ENCODE measurements at places on chromosomes 6 and 20.

DNA sequence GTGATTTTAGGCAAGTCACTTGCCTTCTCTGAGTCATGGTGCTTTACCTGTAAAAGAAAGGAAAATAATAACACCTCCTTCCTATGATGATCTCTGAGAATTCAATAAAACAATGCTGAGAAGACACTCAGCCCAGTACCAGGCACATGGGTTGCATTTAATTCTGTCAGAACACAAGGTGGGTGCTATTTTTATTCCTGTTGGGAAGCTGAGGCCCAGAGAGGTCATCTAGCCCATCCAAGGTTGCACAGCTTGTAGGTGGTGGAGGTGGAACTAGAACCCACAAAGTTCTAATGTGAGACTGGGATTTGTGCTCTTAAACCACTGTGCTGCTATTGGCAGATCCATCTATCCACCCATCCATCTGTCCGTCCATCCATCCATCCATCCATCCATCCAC is 39.6 kb upstream of the PTGIS start:
- no peak for DNase-seq

DNA sequence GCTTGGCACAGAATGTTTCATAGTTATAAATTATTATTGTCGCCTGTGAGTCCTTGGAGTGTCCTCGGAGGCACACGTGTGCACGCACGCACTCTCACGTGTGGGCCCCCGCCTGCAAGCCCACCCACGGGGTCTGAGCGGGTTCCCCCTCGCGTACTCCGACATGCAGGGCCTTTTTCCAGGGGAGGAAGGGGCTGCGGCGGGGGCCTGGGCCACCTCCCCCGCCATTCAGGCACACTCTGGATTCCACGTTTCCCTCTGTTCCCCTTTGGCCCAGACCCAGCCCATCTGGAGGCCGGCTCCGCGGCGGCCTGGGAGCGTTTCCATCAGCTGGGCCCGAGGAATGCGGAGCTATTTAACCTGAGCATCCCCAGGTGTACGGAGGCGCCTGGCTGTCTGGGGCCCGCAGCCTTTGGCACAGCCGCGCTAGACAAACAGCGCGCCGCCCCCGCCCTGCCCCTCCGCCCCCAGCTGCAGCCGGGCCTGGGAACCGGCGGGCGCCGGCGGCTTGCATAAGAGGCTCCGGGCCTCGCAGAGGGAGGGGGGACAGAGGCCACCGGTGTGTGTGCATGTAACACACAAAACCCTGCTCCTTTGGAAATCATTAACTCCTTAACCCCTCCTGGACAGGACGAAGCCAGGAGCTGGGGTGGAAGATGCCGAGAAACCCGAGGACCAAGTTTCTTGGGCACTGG is 3.3 kb downstream of the ID1 start:
- DNase-seq: no peak

DNA sequence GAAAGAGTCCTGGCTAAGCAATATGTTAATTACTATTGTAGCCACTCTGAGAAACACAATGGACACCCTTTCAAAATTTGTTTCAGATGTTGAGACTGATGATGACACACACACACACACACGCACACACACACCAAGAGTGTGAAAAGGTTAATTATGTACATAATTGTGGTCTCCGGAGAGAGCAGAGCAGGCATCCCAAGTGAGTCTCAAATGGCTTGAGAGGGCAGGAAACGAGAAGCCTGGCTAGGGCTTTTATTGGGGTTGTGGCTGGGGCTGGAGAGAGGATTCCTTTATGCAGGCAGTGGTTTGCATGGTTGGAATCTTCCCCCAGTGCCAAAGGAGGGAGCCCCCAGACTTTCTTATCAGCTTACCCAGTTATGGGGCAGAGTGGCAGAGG is 38.2 kb upstream of the NKX2-4 start:
- DNase-seq: no peak

DNA sequence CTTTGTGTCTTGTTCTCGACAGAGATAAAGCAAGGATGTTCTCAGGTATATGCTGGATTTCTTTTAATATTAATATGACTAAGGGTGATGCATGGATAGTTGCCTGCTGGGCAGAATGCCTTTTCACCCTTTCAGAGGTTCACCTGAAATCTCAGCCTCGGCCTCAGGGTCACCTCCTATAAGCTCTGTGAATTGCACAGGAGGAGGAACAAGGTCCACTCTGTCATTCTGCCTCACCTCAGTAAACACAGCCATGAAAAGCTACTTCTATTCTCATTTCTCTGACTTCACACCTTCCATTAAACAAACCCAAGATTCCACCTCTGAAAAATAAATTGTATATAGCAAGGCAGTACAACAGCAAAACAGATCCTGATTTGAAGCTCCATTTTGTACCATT is 38.1 kb upstream of the AIG1 start:
- DNase-seq: no peak

DNA sequence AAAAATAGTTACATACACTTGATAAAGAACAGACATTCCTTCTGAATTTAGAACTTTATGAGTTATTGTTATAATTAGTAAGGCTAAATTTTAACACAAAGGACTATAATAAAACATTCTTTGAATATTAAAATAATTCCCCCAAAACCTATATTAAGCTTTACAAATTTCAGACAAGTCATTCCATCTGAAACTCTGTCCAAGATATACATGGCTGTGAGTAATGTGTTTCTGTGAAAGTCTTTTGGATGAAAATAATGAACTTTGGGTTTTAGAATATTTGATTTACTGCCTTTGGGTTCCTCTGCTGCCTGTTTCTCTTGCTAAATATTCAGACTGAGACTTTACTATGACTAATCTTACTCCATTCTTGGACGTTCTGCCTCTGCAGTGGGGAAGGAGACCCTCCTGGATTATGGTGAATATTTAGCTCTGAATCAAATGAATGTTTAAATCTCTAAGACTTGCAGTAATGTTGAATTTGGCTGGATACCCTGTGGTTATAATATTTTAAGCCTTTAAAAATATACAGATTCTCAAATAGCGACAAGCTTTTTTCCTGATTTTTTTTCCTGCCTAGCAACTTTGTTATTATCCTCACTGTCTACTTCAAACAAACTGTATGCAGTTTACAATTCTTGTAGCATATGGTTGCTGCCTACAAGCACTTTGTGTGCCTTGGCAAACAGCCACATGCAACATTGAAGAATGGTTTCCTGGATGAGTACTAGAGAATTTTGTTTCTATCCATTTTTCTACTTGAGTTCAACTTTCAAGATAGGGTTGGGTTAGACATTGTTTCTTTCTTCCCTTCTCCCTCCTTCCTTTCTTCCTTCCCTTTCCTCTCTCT is 51.4 kb downstream of the TXLNB start:
- peak; percentile 8 for DNase-seq

DNA sequence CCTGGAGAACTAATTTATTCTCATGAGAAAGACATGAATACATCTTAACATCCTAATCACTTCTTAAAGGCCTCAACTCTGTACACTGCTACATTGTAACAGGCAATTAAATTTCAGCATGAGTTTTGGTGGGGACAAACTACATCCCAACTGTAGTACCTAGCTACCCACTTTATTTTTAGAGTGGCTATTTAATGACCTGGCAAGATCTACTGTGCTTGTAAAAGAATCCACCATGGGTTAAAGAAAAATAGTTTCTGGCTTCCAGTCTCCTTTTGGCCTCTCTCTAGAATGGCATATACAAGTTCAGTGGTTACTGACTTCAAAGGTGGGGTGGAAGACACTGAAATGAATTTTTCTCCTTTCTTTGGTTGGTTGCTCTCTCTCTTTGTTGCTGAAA is 193.9 kb downstream of the ESR1 start:
- no peak for DNase-seq

GRCh38 chr6:157096105-157096504 is 227.2 kb downstream of the TMEM242 start:
- no peak for DNase-seq

DNA sequence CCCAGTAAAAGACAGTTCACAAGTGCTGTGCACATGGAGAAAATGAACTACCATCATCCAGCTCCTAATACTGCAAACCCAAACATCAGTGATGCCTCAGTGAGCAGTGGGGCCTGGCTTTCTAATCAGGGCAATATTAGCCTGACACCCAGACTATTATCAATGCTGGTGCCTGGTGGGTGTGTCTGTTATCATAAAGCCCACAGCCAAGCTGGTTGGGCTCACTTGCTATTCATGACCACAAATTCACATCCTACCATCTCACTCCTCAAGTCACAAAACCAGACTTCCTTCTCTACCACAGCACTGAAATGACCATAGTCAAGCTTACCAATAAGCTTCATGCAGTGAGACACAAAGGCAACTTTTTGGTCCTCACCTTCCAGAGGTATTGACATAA is 180.8 kb upstream of the PLN start:
- DNase-seq: no peak

DNA sequence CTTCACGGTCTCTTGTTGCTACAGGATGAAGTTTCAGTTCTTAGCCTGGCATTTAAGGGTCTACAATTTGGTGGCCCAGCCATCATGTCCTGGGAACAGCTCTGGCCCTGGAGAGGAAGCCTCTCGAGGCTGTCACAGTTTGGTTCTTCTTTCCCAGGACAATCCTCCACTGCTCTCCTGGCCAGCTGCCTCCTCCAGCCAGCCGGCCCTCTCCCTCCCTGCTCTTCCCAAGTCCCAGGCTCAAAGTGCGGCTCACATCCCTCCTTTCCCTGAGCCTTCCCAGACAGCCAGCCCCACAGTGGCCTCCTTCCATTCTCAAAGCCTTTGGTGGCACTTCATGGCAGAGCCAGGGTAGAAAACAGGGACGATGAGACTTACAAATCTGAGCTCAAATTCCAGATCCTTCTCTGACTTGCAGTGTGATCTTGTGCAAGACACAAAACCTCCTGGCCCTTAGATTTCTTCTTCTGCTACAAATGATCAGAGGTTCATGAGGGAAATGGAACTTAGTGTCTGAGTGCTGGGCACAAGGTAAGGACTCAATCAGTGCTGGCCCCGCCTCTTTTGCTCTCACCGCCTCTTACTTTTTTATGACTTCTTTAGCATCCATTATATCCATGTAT is 223.8 kb upstream of the ECI2 start:
- DNase-seq: no peak

DNA sequence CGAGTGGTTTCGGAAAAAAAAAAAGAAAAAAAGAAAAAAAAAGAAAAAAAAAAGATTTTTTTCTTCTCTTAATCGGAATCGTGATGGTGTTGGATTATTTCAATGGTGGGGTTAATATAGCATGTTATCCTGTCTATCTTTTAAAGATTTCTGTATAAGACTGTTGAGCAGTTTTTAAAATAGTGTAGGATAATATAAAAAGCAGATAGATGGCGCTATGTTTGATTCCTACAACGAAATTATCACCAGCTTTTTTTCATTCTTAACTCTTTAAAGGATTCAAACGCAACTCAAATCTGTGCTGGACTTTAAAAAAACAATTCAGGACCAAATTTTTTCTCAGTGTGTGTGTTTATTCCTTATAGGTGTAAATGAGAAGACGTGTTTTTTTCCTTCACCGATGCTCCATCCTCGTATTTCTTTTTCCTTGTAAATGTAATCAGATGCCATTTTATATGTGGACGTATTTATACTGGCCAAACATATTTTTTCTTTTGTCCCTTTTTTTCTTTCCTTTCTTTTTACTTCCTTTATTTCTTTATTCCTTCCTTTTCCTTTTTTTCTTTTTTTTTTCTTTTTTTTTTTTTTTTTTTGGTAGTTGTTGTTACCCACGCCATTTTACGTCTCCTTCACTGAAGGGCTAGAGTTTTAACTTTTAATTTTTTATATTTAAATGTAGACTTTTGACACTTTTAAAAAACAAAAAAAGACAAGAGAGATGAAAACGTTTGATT is 3.6 kb downstream of the SOX4 start:
- DNase-seq: no peak

DNA sequence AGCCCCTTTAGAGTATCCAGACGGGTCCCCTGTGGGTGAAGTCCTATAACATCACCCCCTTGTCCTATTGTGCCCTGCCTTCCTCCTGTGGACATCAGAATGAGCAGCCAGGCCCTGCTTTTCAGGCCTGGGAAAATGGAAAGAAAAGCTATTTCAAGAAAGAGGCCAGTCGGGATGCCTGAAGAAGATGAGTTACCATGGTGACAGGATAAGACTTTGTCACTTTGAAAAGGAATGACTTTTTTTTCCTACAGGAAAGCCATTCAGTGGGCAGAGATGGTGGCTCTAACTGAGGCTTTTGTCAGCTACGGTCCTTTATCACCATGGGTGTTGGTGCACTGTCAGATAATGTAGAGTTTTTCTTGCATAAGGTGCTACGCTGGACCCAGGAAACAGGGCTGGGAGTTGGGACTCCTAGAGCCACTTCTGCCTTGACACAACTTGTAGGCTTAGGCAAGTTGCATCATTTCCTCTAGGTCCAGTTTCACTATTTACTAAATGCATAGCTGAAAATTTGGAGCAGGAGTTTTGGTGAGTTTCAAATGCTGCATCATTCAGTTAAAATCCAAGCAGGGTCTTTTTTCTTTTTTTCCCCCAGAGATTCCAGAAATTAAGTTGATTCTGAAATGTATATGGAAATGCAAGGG is 293.6 kb upstream of the PRND start:
- DNase-seq: no peak

DNA sequence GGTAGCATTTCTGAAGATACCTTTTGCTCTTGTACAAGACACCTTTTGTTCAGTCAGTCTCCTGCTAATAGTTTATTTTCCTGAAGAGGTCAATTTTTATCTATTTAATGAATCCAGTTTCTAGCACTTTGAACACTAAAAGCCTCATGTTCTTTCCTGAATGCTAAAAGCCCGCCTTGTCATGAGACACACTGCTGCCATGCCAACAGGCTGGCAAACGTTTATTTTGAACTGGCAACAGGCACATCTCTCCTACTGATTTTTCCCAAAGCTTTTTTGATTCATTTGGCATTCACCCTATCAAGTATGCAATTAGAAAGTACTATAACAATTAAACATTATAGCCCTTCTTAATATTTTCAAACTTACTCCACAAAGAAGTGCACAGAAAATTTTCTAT is 421.2 kb upstream of the EYS start:
- DNase-seq: no peak

- DNase-seq: peak; percentile 58
Measured at GRCh38 chr6:63804381-63804956, 168.9 kb downstream of the PHF3 start.

GRCh38 chr6:156954816-156955215 is 177.6 kb downstream of the ARID1B start:
- no peak for DNase-seq

DNA sequence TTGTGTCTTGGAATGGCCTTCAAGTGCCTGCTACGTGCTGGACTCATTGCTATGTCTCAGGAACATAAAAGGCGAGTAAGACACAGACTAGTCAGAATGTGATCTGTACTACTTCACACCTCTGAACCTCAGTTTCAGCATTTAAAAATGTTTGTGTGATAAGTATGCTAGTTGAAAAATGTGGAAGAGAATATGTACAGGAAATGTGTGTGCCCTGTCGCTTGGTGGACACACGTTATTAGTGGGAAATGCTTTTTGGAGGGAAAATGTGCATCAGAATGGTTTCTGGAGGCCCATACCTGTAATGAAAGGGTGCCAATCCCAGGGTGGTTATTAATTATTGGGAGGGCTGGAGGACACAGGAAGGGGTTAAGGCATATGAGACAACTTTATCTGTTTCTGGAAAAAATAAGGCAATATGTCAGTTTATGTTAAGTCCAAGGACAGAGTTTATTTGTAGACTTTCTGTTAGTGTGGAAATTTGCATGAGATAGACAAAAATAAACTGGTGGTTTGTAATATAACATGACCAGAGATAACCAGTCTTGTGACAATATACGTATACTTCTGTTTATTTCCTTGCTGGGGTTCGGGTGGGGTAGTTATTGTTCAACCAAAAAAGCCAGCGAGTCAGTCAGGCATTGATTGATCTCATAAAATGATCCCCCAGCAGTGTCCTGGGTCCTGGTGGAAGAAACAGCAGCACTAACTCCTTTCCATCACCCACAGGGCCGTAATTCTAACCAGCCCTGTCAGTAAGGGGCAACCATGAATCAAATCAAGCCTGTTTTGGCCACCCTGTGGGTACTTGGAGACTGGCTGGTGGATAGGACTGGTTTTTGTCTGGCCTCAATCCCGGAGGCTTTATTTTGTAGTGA is 117.9 kb downstream of the JARID2 start:
- DNase-seq: no peak

All from HS-27A (cell line).